ENCODE measurements at places on chromosomes 3 and 15.

GRCh38 chr3:82281205-82281604, 519.8 kb upstream of the GBE1 start:
- DNase-seq: no peak
- no peaks in the 10 kb centered on the region for H3K4me1 ChIP-seq
- no peak overlapping the region for H3K4me3 ChIP-seq
- H3K27ac ChIP-seq: no peak overlapping the region
- H3K36me3 ChIP-seq: no peaks in the 10 kb centered on the region
- H3K27me3 ChIP-seq: no peaks in the 10 kb centered on the region

- H3K4me1 ChIP-seq: no peaks in the 10 kb centered on the region
- no peak overlapping the region for H3K4me3 ChIP-seq
- H3K36me3 ChIP-seq: no peaks in the 10 kb centered on the region
- no peak for DNase-seq
- no peaks in the 10 kb centered on the region for H3K27me3 ChIP-seq
- no peak overlapping the region for H3K27ac ChIP-seq
These were observed 479.8 kb downstream of the NAALADL2 start for GRCh38 chr3:175338775-175339535.

GRCh38 chr3:24096695-24097290, 151.7 kb downstream of the NR1D2 start:
- no peaks in the 10 kb centered on the region for H3K4me1 ChIP-seq
- H3K27ac ChIP-seq: no peak overlapping the region
- H3K36me3 ChIP-seq: no peaks in the 10 kb centered on the region
- DNase-seq: no peak
- H3K4me3 ChIP-seq: no peak overlapping the region
- no peaks in the 10 kb centered on the region for H3K27me3 ChIP-seq

GRCh38 chr15:63524316-63525015, 20.1 kb downstream of the USP3 start:
- no peaks in the 10 kb centered on the region for H3K36me3 ChIP-seq
- H3K4me3 ChIP-seq: no peak overlapping the region
- H3K4me1 ChIP-seq: peaks cover 35% of the 10 kb centered on the region

DNA sequence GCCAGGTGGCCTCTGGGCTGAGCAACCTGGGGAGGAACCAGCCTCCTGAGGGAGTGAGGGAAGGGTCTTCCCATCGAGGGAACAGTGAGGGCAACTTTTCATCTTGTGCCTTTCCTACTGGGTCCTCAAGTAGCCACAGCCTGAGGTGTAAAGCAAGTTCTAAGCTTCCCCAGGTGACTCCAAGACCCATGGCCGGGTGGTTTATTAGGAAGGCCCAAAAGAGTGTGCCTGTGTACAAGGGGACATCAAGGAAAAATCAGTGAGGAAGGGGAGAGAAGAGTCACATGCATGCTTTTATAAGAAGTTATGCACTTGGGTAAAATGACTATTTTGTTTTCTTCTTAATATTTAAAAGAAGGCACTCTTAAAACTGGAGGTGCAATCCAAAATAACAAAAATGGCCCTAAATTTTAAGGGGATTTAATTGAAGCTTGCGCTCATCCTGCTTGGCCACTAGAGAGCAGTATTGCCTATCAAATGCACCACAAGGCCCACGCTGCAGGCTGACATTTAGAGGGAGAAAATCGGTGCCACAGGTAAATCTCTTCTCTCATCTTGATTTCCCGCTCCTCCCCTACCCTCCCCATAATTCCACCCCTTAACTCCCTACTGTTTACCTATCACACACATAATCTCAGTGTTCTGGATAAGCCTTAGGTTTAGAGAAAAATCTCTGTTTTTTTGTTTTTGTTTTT, 6.7 kb downstream of the NANOGP8 start:
- no peaks in the 10 kb centered on the region for H3K27me3 ChIP-seq
- H3K36me3 ChIP-seq: no peaks in the 10 kb centered on the region
- H3K27ac ChIP-seq: no peak overlapping the region
- no peak overlapping the region for H3K4me3 ChIP-seq
- no peak for DNase-seq
- no peaks in the 10 kb centered on the region for H3K4me1 ChIP-seq

DNA sequence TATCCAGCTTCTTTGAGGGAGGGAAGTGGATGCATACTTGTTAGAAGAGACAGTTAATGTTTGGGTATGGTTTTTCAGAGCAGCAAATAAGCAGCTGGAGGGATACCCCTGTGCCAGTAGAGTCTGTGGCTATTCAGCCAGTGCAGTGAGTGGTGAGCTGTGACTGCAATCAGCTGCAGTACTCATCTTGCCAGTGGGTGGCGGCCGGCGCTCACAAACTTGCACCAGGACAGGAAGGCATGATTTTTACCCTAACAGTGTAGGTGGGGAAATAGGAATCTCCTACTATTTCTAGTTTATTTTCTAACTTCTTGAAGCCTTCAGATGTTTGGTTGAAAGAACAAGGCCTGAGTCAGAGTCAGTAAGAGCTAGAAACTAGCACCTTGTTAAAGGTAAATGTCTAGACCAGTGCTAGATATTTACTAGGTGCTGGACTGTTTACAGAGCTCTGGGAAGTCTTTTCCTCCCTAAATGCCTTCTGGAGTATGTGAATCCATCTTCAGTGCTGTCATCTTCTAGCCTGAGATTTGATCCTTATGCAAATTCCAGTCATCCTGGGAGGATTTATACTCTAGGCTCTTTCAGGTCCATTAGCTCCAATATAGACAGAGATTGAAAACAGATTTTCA, 23.6 kb downstream of the TIMP4 start:
- no peaks in the 10 kb centered on the region for H3K27me3 ChIP-seq
- H3K4me3 ChIP-seq: no peak overlapping the region
- no peak overlapping the region for H3K27ac ChIP-seq

DNA sequence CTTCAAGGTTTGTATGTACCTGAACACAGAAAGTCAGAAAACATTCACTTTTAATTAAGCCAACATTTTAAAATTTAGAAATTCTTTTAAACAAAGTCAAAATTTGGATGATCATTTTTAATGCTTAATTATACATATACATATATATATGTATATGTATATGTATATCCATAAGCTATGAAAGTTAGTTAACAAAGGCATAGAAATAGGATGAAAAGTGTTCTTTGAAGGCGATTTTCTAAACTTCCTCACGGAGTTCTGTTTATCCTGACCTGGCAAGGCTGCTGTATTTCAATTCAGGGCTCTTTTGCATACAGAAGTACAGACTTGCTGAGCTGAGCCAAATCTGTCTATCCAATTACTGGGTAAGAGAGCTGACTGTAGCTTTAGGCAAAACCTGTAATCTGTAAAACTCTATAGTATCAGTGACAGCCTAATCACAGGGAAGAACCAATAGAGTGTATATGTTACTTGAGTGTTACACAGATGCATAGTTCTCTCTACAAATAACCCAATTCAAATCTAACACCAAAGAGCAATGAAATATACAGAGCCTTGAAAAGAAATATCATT, 32.1 kb upstream of the THRB start:
- no peaks in the 10 kb centered on the region for H3K4me1 ChIP-seq
- H3K27me3 ChIP-seq: no peaks in the 10 kb centered on the region

DNA sequence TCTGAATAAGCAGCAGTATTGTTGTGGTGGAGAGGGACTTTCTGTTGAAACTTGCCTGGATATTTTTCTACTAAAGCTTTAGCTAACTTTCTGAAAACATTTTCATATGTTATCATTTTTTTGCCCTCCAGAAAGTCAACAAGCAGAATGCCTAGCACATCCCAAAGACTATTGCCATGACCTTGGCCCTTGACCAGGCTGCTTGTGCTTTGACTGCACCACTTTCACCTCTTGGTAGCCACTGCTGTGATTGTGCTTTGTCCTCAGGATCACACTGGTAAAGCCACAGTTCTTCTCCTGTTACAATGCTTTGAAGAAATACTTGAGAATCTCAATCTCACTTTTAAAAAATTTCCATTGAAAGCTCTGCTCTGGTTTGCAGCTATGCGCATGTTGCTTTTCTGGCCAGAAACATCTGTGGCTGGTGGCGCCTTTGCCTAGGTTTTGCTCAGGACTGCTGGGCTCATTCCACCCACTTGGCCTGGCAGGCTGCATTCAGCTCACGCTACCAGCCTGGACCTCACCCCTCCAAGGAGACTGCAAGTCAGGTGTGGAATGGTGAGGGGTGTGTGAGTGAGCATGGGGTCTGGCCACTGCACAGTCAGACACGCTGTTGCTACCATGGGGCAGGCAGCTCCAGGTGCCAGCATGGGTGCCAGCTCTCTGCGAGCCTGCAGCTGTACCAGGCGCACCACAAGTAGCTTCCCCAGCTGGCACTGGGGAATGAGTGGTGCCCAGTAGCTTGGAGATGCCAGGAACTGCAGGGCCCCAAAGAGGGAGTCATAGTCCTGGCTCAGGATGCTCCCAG, 89.8 kb upstream of the TNFSF10 start:
- no peaks in the 10 kb centered on the region for H3K36me3 ChIP-seq
- H3K4me1 ChIP-seq: no peaks in the 10 kb centered on the region
- no peak overlapping the region for H3K27ac ChIP-seq
- no peak overlapping the region for H3K4me3 ChIP-seq
- no peak for DNase-seq

- H3K4me3 ChIP-seq: peak within 1 kb of the TSS; percentile 88
- H3K27ac ChIP-seq: peak within 1 kb of the TSS; percentile 94
- H3K36me3 ChIP-seq: no peaks in the 10 kb centered on the region
- H3K27me3 ChIP-seq: no peaks in the 10 kb centered on the region
- H3K4me1 ChIP-seq: peaks cover 14% of the 10 kb centered on the region
These were observed at the start of gene SATB1 for GRCh38 chr3:18424729-18425640. TSS of gene SATB1 (minus strand) at chr3:18425339. CDS start at chr3:18420967, 4,372 bp downstream.

- no peaks in the 10 kb centered on the region for H3K36me3 ChIP-seq
- no peak for DNase-seq
- H3K4me3 ChIP-seq: no peak overlapping the region
- no peak overlapping the region for H3K27ac ChIP-seq
- no peaks in the 10 kb centered on the region for H3K4me1 ChIP-seq
These were observed 38.0 kb upstream of the NR1I2 start for GRCh38 chr3:119743921-119744320.
